ENCODE measurements at places on chromosomes 1 and 21. TPM values are rescaled to one million over a fixed set of nuclear protein-coding genes. Genes with fewer than 3 reads are reported as not detected.

Gene C1orf141
- total RNA-seq, result not detected

Gene RNF207
- total RNA-seq, result 13.0 TPM

Gene CLCA1
- not detected for total RNA-seq

Gene PRAMEF12
- not detected for total RNA-seq

Gene SLC44A3
- total RNA-seq, result 0.38 TPM

Gene ZMYND12
- total RNA-seq, result 1.4 TPM

Gene AQP10
- total RNA-seq, result 0.19 TPM

Gene LMOD1
- 25.7 TPM for total RNA-seq

Gene USP48
- total RNA-seq, result 36.9 TPM

Gene LCE2A
- total RNA-seq, result not detected

Gene GOLT1A
- not detected for total RNA-seq

Gene RHBG
- not detected for total RNA-seq

Gene TFF2
- total RNA-seq, result not detected

Gene OR10J1
- not detected for total RNA-seq

Gene GPR161
- total RNA-seq, result 11.7 TPM

Gene TNFRSF1B
- 15.2 TPM for total RNA-seq

Gene EBNA1BP2
- total RNA-seq, result 59.5 TPM

Gene LHX8
- total RNA-seq, result not detected

Gene CRNN
- total RNA-seq, result not detected

Gene S100A7
- total RNA-seq, result not detected

Gene ARHGAP29
- 60.3 TPM for total RNA-seq
